ENCODE measurements at places on chromosomes 5 and 9. TPM values are rescaled to one million over a fixed set of nuclear protein-coding genes. Genes with fewer than 3 reads are reported as not detected.

- no peak for ATAC-seq
These were observed 2.3 kb downstream of the HAPLN1 start for GRCh38 chr5:83718195-83718825.

DNA sequence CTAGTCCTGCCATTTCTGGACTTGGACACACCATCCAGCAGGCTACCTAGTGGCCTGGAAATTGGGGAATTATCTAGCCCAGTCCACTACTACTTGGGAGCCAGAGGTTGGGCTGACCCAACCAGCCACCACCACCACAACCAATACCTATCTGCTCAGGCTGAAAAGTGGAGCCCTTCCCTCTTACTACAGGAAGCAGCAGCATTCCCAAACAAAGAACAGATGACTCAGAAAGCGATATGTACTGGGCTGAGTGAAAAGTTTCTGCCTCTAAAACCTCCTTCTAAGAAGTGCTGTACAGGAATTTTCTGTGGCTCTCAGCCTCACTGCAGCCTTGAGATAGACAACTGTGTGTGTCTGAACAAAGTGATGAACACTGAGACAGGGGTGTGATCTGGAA lies 279.4 kb downstream of the CDH10 start:
- no peak for ATAC-seq

DNA sequence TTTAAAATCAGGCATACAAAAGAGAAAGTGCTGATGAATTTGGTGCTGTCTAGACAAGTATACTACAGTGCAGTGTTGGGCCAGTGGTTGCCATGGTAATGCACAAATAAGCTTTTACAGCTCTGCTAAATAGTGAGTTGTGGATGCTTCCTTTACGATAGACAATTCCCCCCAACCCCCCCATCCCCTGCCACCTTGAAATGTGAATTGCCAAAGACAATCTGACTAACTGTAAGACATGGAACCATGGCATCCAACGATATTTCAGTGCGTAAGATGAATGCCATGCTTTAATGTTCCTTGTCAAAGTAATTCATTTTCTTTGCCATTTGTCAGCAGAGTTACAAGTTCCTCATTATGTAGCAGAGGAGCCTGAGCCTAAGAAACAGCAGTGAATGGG lies 91.5 kb upstream of the NREP start:
- no peak for ATAC-seq

SPINK7 gene
- total RNA-seq, result 0.89 TPM

DNA sequence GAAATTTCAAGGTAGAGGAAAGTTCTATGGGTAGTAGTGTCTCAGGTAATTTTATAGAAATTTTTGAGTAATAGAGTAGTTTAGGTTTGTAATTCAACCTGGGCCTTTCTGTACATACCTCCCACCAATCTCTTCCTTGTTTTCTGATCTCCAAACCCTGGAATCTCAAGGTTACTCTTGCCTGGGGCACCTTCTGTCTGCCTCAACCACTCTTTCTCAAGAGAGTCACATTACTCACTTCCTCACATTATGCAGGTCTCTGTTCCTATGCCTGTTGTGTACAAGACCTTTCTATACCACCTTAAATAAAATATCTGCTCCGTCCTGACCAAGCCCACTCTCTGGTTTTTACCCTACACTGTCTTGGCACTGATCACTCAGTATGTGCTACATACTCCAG lies 412.6 kb upstream of the CTNND2 start:
- ATAC-seq, result no peak

DNA sequence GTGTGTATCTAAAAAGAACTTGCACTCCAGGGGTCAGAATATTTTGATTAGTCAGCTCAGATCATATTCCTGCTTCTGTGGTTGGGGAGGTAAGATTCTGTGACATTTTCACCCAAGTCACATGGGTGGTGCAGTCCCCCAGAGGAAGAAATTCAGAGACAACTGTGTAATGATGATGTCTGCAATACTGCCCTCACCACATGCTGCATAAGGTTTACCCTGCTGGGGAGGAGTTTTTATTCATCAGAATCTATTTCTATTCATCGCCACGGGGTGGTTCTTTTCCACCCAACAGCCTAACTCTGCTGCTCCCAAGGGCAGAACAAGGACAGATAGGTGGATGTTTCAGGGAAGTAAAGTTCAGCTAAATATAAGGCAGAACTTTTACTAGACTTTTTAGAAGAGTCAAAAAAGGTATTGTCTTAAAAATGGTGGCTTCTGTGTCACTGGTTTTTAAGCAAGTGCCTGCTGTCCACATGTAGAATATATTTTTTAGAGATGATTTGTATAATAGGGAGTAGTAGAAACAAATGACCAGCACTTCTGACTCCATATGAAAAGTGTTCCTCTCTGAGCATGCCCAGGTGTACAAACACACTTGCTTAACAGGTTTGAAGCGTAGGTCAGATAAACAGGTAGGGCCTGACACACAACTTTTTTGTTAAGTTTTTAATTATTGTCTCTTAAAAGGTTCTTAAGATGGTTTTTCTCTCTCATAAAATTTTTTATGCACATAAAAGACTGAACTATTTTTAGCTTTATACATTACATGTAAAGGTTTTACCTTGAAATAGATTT lies 352.7 kb downstream of the LRRC70 start:
- ATAC-seq, result no peak

DNA sequence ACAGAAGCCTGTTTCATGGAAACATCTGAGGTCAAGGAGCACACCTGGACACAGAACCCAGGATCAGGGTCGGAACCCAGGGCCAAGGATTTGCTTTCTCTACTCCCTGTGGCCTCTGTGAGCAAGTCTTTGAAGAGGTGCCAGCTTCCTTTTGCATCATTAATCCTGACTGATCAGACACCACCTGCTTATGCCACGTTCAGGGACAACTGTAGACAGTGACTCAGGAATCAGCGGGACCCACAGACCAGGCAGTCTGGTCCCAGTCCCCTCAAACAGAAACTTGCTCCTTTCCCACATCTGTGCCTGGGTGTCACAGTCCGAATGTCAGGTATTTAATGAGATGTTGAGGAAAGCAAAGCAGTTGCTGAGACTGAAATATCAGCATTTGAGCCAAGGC lies 154.8 kb downstream of the SGCD start:
- ATAC-seq, result no peak

DNA sequence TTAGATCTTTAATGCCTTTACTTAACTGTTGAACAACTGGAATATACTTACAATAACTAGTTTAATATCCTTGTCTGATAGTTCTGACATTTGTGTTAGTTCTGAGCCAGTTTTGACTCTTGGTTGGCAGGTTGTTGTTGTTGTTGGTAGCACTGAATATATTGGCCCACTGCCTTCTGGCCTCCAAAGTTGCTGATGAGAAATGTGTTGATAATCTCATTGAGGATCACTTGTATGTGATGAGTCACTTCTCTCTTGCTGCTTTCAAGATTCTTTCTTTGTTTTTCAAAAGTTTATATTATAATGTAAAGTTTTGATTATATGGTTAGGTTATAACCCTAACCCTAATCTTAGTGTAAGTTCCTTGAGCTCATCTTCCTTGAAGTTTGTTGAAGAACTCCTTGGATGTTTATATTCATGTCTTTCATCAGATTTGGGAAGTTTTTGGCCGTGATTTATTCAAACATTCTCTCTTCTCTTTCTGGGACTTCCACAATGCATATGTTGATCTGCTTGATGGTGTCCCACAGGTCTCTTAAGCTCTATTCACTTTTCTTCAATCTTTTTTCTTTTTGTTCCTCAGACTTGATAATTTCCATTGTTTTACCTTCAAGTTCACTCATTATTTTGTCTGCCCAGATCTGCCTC lies 149.7 kb downstream of the FGF18 start:
- no peak for ATAC-seq

All from gastroesophageal sphincter (tissue), 4 donors.